ENCODE measurements at places on chromosomes 1 and 21.

- DNase-seq = no peak
Observed at GRCh38 chr1:21317035-21317689, 26.9 kb upstream of the ECE1 start.

DNA sequence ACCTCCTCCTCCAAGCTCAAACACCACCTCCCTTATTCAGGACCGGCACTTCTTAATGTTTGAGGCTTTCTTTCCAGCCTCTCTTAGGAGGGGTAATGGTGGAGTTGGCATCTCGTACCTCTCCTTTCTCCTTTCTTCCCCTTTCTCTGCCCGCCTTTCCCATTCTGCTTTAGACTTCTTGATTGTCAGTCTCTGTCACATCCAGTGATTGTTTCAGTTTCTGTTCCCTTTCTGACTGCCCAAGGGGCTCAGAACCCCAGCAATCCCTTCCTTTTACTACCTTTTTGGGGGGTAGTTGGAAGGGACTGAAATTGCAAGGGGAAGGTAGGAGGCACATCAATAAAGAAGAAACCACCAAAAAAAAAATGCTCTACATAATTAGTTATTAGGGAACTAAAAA, 5.6 kb downstream of the ELK4 start:
- DNase-seq = no peak

DNA sequence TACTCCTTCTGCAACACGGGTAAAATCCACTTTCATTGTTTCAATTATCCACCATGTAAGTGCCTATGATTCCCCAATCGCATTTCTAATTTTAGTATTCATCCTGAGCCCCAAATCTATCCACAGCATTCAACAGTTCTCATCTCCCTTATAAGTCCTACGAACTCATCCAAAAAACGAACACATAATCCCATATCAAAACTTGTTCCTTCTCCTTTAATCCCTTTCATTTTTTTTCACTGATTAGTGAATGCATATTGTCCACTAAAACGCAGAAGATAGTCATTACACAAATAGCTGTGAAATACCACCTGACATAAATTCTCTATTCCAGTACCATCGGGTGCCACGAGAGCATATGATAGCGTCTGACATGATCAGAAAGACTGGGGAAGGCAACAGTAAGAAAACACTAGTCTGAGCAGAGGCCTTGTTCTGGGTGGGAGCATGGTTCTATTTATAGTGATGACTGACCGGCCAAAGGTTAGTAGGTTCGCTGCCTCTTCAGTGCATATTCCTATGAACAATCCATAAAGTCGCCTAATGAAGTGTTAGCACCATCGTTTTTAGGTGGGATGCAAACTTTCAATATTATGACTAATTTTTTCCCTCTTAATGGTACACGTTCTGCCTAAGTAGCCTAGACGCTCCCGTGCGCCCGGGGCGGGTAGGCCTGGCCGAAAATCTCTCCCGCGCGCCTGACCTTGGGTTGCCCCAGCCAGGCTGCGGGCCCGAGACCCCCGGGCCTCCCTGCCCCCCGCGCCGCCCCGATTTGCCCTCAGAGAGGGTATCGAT, 648 bp downstream of the ATP5PF start:
- no peak for DNase-seq

DNA sequence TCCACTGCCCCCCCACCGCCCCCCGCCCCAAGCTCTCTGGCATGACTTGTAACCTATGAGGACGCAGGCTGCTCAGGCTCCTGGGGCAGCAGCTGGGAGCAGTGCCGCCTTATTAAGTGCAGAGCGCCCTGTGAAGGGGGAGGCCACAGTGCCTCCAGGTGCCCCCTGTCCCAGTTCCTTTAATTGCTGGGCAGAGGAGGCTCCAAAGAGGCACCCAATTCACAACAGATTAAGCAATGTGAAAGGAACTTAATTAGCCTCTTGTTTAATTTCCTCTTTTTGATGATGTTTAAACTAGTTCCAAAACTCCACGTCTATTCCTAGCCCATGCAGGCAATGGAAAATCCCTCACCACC, 3.0 kb downstream of the RXFP4 start:
- DNase-seq = no peak

- DNase-seq = no peak
Observed at GRCh38 chr1:182624577-182624976, 20.4 kb upstream of the RGS16 start.

DNA sequence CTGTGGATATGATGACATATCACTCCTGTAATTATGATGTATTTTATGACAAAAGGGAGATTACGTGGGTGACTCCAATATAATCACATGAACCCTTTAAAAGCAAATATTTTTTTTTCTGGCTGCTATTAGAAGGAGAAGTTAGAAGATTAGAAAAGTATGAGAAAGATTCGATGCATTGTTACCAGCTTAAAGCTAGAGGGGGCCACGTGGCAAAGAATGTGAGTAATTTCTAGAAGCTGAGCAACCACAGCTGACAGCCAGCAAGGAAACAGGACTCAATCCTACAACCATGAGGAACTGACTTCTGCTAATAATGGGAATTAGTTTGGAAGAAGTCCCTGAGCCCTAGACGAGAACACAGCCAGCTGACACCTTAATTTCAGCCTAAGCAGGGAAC, 56.3 kb upstream of the C1orf87 start:
- no peak for DNase-seq

- no peak for DNase-seq
Observed at GRCh38 chr1:58403894-58404293, 142.6 kb downstream of the OMA1 start.
